ENCODE measurements at places on chromosomes 2 and 18.

GRCh38 chr2:7394195-7394594, 477.0 kb downstream of the RNF144A start:
- DNase-seq: no peak

GRCh38 chr2:204133476-204133875, 196.9 kb downstream of the ICOS start:
- no peak for DNase-seq

DNA sequence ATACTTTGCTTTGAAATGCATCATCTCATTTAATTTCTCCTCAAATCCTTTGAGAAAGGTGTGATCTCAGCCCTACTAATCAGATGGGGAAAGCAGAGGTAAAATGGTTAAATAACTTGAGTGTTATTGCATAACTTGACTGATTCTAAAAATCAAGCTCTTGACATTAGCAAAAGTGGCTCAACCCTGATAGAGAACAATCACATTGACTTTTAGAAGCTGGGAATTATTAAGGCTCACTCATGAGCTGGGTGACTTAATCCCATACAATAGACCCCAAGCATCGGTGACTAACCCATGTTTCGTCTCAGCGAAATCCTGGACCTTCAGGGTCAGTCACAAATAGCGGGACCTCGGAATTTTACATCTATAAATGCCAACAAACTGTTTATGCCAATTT, 378.9 kb downstream of the NBAS start:
- no peak for DNase-seq

- DNase-seq: no peak
Observed at GRCh38 chr2:41990688-41991087, 57.1 kb upstream of the PKDCC start.

- no peak for DNase-seq
Observed at GRCh38 chr18:331221-331821, 63.5 kb upstream of the THOC1 start.

- no peak for DNase-seq
Observed at GRCh38 chr2:108169982-108170625, 69.7 kb upstream of the SULT1C3 start.

- DNase-seq: no peak
Observed at GRCh38 chr2:74843899-74844298, 10.0 kb downstream of the HK2 start.

DNA sequence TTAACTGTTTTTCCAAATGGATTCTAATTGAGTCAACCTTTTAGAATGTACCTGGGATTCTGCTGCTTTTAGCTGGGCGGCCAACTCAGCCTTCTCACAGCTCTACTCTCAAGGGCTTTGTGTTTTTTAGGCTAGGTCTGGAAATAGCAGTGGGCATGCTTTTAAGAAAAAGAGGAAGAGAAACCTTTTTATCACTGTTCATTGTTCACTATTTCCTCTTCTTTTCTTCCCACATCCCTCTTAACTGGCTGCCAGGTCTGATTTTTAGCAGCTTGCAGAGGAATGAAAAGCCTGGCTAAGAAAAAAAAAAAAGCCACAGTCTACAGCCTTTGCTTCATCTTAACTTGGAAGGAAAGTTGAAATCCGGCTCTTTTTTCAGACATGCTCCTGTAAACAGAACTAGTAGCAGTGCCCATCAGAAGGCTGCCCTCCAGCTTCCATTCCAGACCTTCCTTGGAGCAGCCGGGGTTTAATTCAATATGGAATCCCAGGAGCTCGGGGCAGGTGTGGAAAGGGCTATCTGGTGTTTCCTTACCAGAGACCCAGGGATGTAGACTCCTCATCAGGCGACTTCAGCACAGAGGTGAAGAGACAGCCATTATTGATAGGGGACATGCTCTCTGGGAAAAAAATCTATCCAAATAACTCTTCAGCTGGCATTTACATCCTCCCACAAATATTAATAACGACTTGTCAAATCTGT, 230.7 kb downstream of the MYO3B start:
- no peak for DNase-seq

GRCh38 chr2:19031642-19032041, 326.8 kb downstream of the OSR1 start:
- no peak for DNase-seq

- DNase-seq: no peak
Observed at GRCh38 chr18:73684647-73685046, 463.0 kb downstream of the FBXO15 start.

DNA sequence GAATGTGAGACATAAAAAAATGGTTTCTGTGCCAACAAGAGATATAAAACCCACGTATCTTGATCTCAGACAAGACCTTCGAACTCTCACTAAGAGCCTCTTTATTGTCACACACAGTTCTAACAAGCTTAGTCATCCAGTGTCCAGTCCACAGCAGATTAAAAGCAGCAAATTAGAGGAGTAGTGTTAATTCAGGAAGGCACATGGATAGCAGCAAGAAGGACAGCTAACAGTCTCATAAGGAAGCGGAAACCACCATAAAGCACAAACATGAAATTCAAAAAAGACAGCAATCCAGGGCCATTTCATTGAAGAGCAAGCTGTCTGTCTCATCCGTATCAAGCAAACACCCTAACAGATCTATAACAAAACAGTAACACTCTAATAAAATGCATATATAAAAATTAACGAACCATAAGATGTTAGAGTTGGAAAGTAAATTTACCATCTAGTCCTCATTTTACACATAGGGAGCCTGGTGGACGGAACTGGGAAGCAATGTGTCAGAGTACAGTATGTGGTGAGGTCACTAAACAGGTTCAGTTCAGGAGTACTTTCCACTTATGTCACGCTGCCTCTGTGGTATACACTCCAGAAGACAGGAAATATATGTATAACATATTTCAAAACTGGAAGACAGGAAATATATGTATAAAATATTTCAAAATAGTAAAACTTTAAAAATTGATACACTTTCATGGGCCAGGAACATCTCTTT, 18.3 kb downstream of the AAK1 start:
- no peak for DNase-seq

DNA sequence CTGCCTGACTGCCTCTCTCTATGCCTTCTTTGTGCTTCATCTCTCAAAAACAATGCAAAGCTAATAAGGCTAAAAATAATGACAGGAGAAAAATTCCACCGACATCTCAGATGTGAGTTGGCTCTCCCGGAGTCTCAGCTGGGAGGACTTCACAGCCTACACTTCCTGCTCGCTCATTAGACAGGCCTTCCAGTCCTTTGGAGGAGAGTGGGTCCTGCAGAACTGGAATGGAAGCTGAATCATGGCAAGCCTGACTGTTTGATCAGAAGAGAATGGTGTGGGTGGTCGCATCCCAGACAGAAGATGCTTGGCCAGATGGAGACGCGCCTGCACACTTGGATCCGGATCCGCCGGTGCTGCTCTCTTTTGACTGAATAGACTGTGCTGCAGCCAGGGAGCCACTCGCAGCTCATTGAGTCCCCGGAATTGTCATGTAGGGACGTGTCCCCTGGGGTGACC, 49.7 kb downstream of the TRIB2 start:
- DNase-seq: no peak

DNA sequence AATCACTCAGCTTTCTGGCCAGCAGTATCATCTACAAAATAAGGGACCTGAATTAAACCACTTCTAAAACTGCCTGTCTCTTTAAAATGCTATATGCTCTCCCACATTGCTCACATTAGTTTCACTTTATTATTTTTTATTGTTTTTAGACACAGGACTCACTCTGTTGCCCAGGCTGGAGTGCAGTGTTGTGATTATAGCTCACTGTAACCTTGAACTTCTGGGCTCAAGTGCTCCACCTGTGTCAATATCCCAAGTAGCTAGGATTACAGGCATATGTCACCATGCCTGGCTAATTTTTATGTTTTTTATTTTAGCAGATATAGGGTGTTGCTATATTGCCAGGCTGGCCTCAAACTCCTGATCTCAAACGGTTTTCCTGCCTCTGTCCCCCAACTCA, 591.3 kb upstream of the ZNF804A start:
- no peak for DNase-seq

GRCh38 chr2:48651158-48651790, 33.6 kb downstream of the GTF2A1L start:
- DNase-seq: no peak

DNA sequence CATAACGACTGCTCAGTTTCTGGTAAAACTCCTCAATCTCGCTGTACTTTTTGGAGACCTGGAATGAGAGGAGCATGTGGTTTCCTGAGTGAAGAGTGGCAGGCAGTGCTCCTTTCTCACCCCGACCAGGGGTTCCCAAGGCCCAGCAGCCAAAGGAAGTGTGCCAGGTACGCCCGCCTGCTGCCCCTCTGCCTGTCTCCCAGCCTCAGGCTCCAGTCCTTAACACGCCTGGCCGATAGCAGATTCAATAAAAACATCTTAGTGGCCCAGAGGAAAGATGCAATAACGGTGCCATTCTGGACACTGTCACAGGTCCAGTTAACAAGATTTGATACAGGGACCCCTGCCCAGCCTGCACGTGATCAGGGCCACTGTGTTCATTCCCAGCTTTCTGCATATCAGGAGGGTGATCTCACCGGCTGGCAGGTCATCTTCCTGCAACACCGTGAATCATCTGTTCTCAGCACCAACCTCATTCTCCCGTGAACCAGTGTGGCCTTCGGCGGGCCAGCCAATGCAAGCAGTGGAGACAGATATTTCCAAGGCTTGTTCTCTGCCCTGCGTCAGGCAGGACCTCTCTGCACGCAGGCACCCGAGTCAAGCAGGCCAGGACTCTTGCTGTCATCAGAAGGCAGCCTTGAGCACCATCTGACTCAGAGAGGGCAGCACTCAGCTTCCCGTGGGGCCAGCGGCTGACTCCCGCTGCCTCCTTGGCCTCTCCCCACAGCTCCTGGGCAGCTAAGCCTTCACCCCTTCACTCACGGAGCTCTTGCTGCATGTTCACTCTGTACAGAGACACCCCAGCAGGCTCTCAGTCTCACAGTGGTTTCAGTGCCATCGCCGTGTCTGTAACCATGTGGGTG, 9.5 kb downstream of the HS1BP3 start:
- DNase-seq: no peak

DNA sequence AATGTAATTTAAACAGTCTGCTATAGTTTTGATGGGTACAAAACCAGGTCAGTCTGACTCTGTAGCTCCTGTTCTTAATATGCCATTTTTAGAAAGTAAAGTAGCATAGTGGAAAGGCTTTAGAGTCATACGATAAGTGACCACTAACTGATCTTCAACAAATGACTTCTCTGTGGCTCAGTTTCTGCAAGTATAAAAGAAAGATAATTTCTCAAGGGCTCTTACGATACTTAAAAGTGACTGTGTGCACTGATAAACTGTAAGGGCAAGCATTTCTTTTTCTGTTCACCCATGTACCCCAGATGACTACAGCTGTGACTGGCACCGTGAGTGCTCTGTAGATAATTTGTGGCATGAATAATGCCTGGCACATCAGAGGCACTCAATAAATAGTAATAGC, 178.7 kb downstream of the LCLAT1 start:
- no peak for DNase-seq

GRCh38 chr2:211114826-211115455, 558.5 kb downstream of the CPS1 start:
- DNase-seq: no peak

DNA sequence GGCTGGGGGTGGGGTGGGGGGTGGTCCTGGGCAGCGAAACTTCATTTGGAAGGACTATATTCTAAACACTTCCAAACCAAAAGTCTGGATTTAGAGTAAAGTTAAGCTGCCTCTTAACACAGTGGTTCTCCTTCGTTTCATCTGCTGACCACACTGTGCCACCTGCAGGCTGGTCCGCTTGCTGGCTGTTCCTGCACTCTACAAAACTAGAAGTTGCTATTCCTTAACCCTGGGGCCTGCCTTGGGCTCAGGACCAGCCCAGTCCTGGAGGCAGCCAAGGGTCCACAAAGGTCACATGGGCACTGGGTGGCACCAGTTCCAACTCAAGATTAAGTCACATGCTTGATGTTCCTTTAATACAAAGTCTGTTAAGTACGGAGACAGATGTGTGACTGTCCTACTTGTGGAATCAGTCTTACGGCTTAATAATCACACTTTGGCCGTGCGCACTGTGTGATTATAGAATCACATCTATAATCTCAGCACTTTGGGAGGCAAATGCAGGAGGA, 195.4 kb downstream of the FAM210A start:
- no peak for DNase-seq

GRCh38 chr2:36912695-36913094, 53.6 kb downstream of the STRN start:
- no peak for DNase-seq

DNA sequence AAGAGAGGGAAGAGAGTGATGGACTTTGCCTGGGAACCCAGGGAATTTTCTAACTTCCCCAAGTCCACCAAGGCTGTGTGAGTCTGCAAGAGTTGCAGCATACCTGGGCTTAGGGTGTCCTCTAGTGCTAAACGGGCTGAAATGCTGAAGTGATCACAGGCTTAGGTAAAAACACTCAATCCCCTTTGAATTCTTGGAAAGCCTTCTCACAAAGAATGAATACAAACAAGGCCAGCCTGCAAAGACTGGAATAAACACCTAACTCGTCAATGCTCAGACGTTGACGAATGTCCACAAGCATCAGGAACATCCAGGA, 30.0 kb upstream of the BMP10 start:
- no peak for DNase-seq

DNA sequence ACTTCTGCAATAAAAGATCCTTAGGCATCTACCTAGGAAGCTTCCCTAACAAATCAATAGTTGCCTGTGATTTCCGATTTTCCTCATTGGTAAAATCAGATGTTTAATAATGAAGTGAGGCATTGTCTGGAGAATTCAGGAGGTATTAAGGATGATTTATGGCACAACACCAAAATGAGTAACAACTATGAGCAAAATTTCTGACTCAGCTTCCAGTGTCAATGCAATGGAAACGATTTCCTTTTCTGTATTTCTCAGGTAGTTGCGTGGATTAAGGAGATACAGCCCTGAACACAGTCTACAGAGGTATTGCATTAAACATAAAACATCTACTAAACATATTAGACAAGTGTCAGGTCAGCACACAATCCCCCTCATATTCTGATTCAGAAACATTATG, 99.5 kb downstream of the EPB41L3 start:
- DNase-seq: no peak

- DNase-seq: no peak
Observed at GRCh38 chr2:222057347-222058073, 241.3 kb downstream of the PAX3 start.

DNA sequence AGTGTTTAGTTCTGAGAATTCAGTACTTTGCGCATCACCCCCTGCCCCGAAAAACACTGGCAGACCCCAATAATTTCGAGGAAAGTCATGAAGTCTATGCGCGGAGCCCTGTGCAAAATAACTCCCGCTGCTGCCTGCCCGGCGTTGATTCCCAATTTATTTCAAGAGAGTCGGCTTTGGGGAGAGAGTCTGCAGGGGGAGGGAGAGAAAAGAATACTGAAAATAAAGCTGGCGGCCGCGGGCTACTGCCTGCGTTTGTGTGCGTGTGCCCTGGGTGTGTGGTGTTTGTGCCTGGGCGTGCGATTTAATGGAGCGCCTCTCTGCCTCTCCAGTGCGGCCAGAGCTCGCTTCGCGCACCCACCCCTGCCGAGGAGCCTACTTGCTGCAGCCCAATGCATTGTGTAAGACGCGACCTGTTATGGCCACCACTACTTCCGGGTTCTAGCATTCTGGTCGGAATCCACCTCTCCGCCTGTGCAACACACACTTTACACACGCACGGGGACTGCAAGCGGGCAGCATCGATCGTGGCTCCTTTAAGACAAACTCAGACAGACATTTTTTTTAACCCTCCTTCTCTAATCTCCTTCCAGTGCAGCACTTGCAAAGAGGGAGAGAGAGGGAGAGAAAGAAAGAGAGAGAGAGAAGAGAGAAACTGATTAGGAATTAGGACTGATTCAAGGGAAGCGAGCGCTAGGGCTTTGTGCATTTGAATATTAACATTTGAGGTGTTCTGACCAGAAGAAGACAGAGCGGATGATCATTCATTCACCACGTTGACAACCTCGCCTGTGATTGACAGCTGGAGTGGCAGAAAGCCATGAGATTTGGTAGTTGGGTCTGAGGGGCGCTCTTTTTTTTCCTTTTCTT, at the start of gene MEIS1:
TSS of gene MEIS1 (plus strand) at position 447 of the 870 bp plus-strand sequence. CDS start 732 bp downstream, outside the sequence.
- peak; percentile 39 for DNase-seq
